AG10803 (cell line): ENCODE measurements at places on chromosomes 4 and X.

DNA sequence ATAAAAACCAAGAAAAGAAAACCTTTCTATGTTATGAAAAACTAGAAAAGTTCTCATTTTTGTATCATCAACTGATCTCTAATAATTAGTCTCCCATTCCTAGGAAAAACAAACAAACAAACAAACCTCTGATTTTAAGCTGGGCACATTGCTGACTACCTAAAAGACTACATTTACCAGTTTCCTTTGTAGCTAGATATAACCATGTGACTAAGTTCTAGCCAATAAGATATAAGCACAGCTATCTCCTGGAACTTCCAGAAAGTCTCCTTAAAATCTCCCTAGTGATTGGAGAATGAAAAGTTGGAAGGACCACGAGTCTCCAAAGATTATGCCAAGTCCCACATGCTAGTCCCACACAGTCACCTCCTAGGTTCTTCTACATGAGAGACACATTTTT is 108.9 kb downstream of the NR3C2 start:
- no peak for DNase-seq

- DNase-seq, result peak; percentile 0
Measured at GRCh38 chrX:100946299-100946927, 17.7 kb upstream of the XKRX start.

GRCh38 chr4:180637616-180638015 is 1605.6 kb upstream of the TENM3 start:
- DNase-seq, result no peak

DNA sequence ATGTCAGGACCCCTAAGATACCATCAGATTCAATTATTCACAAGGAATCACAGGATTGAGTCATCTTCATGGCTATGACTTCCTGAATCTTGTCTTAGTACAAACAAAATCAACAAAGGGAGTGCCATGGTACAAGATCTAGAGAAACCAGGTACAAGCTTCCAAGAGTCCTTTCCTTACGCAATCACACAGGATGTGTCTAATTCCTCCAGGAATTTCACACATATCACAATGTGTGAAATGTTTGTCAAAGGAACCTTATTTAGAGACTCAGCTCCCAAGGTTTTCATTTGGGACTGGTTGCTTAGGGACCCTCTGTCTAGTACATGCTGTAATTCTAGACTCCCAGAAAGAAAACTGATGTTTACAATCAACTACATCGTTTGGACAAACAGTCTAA is 83.0 kb downstream of the MAB21L2 start:
- peak; percentile 36 for DNase-seq

- no peak for DNase-seq
Measured at GRCh38 chrX:18558799-18559198, 113.1 kb downstream of the RS1 start.

GRCh38 chr4:26133840-26134239 is 187.0 kb upstream of the RBPJ start:
- DNase-seq, result no peak

DNA sequence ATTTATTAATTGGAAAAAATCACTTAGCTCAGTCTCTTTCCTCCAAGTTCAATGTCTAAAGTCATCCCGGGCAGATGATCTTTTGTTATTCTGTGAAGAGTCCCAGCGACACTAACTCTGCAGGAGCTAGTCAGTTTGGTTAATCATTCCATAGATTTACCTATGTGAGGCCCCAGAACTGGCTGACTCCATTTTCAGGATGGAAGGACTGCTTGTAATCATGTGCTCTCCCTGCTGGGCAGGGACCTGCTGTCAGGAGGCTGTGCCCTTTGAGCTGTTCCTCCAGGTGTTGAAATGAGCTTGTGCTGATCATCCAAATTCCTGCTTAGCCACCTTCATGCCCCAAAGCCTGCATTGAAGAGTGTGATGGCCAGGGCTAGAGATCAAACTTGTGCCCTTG is 169.8 kb downstream of the NHS start:
- no peak for DNase-seq

DNA sequence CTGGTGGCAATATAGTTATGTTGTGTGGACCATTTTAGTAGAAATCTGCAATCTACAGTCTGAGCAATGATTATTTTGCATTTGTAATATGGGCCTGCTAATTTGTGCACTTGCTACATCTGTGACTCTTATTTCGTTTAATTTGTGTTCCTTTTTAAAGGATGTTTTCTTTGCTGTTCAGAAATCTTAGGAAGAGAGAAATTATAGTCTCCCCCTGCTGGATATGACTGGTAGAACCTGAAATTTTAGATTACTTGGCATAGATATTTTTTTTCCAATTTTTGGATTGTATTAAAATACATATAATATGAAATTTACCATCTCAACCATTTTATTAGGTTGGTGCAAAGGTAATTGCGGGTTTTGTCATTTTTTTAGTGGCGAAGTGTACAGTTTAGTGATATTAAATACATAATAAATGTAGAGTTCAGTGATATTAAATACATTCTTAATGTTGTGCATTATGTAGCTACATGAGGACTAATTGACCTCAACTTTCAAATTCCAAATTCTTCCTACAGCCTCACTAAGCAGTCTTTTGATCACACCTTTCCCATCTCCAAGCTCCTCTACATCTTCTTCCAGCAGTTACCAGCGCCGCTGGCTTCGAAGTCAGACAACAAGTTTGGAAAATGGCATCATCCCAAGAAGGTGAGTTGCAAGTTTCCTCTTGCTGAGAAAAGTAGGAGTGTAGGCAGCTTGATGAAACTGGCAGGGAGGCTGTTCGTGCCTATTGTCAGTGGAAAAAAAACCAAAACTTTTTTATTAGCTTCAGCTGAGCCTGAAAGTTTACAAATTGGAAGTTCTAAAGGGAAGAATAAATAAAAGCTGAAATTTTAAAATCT is 82.2 kb downstream of the FNIP2 start:
- peak; percentile 53 for DNase-seq

DNA sequence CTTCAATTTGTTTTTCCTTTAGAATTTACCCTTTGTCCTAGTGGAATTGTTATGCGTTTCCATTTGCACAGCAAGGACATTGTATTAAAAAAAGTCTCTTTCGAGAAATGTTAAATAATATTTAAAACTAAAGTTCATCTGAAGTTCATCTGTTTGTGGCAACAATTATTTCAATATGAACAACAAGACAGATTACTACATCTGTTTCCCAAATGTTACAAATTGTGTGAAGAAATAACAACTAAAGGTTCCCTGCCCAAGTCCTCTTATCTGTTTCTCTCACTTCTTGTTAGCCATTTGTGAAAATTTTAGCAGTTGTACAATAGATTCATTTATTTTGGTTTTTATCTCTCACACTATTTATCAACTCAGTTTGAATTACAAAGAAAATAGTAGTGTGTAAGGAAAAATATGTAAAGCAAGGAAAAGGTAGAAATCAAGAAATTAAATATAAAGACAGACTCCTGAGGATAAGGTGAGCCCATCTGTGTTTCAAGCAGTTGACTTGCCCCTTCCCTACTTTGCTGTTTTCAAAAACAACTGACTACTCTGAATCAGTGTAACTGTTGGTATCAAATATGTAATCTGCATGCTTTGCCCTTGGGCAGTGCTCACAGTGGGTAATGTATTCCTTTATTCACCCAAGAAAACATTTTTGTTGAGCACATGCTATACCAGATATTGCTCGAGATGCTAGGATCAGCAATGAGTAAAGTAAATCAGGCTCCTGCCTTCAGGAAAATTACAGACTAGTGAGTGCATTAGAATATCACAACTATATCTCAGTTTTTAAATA is 118.9 kb upstream of the PCDH7 start:
- DNase-seq, result no peak

DNA sequence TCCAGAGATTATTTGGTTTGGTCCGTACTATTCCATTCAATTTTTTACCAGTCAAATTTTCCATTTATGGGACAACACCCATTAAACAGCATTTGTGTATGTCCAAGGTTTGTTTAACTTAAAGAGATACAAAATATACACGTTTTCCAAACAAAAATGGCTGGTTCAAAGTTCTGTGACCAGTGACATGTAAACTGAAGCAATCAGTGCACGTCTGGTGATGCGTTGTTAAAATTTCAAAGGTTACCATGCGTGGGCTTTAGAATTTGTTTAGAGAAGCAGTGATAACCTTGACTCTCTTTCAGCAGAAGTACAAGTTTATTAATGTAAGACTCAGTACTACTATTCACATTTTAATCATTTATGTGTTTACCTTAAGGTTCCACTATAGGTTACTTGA is 25.2 kb upstream of the ALB start:
- DNase-seq, result no peak

GRCh38 chr4:74114234-74114633 is 15.2 kb upstream of the CXCL2 start:
- peak; percentile 57 for DNase-seq

DNA sequence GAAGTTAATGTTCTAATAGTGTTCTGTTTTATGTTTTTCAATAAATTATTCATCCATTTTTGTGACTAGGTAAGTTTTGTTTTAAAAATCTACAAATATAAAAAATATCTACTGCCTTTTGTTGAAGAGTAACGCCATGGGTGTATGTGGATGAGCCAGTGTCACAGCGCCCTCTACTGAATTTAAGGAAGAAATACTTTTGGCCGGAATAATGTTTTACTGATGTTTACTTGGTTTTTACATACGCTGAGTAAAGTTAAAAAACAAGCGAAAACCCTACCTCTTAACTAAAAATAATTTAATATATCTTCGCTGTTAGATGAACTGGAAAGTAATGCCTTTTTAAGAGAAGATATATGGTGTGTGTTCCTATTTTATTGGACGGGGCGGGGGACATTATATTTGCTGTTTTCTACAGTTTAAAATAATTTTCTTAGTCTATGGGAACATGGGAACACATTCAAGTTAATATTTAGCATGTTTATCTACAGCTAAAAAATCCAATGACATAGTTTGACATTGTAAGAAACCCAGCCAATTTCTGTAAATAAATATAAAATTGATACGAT is 86.1 kb downstream of the CPE start:
- DNase-seq, result peak; percentile 57

- no peak for DNase-seq
Measured at GRCh38 chr4:5040856-5041620, 10.2 kb upstream of the STK32B start.
